ENCODE measurements at places on chromosomes 7 and 10.

DNA sequence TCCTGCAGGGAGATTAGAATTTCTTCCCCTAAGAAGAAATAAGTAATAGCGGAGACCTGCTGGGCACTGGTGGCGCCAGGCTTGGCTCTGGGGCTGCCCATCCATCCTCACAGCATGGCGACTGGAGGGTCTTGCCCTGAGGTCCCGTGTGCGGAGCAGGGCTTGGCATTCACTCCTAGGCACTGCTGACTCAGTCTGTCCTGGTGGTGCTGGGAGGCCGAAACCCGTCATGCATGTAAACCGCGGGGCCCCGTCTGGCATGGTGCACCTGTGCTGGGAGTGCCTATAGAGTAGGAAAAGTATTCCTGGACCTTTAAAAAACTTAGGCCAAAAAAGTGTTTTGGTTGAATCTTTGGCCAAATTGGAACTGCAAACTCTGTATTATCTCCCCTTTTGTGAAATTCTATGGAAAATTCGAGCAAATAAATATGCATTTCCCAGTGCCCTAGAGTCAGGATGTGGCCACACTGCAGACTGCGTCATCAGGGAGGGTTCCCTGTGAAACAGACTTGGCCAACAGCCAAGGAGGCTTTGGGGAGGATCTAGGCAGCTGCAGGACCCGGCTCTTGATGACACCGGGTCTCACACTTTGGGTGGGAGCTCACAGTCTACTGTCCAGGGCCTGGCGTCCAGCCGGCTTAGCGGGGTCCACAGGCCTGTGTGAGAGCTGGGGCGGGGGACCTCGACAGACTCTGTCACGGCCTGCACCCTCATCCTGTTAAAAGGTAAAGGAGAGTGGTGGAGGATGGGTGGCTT, 122.3 kb downstream of the VIPR2 start:
- DNase-seq, result no peak

GRCh38 chr7:112143136-112143535, 63.1 kb downstream of the DOCK4 start:
- DNase-seq, result no peak

DNA sequence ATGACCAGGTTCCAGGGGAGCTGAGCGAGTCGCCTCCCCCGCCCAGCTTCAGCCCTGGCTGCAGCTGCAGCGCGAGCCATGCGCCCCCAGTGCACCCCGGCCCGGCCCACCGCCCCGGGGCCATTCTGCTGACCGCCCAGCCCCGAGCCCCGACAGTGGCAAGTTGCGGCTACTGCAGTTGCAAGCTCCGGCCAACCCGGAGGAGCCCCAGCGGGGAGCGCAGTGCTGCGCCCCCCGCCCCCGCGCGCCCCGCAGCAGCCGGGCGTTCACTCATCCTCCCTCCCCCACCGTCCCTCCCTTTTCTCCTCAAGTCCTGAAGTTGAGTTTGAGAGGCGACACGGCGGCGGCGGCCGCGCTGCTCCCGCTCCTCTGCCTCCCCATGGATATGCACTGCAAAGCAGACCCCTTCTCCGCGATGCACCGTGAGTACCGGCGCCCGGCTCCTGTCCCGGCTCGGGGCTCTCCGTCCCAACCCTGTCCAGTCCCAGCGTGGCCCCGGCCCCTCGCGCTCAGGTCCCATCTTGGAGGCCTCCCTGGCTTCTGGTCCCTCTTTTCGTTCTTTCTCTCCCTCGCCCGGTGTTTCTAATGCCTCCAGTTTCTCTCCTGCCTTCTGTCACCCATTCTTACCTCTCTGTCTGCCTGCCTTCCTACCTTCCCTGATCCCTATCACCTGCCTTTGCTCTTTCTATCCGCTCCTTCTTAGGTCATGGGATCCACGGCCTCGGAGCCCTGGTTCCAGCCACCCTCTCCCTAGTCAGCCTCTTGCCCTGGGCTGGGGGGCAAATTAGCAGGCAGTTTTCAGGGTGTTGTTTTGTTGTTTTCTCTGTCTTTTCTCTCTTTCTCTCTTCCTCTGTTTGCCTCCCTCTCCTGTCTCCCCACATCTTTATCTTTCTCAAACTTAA, 751 bp downstream of the PAX2 start:
- peak; percentile 30 for DNase-seq

DNA sequence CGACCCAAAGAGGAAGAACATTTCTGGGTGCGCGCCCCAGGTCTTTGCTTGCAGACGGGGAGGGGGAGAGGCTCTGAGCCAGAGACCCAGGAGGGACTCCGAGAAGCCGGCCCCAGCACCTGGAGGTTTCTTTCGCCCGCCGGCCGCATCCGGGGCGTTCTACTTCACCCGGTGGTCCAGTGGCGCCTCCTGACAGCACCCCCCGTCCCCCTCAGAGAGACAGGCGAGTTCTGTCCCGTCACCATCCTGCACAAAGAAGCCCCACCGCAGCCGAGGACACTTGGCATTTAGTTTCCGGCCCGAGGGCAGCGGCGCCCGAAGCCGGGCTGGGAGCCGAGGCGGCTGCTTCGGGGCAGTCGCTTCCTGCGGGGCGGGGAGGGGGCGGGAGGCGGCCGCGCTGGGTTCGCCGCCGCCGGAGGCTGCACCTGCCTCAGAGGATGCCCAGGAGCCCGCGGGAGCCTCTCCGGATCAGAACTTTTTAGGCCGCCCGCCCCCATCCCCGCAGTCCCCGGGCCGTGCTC, at the start of gene TMEM178B:
TSS of gene TMEM178B (plus strand) at position 424 of the 521 bp plus-strand sequence.
- peak; percentile 25 for DNase-seq

DNA sequence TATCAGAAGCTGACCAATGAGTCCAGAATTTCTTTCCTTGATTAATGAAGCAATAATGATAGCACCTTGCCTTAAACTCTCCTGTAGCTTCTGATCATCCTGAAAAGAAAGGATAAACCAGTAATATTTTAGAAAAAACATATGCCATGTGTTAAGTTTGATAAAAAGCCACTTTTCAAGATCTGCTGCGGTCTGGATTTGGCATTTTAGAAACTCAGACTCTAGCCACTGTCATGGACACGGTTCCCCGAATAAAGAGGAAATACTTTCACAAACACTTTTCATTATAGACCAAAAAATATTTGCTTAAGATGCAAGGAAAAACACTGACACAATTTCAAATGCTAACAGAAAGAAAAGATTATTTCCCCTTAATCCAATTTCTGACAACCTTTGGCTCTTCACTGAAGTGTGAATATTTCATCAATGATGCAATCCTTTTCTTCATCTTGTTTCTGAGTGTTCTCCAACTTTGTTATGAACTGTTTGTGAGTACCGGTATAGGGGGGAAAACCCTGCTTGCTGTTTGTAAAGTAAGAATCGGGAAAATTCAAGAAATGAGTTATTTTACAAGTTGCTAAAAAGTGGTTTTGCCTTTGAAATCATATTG, 329.5 kb downstream of the CRPPA start:
- DNase-seq, result peak; percentile 46

DNA sequence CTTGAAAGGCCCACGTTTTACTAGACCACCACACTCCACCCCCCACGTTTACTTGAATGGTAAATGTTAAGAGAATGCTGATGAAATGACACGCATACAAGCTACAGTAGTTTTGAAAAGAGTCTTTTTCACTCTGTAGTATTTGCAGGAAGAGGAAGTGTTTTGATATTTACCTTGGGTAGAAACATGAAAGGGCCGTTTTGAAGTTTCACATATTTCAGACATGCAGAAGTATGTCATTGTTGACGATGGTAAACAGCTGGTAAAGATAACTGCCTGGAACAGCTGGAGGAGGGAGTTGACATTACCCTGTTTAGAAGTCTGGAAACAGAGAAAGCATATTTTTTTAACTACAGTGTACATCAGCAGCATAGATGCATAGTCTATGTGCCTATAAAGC, 160.7 kb downstream of the NXPH1 start:
- DNase-seq, result no peak

DNA sequence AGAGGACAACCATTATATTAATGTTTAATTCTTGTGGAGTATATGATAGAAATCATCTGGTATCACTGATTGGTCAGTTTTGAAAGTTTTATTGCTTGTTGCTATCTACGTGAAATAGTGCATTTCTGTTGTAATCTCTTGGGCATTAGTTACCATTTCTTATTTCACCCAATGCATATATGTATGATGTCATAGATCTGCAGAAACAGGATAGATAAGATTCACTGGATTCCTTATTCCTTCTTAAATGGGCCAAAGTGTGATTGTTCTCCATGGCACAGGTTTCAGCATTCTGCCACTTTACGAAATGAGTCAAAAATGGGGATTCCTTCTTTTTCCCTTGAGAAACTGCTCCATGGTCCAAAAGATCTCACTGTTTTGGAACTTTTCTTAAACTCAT, 56.6 kb downstream of the VTI1A start:
- DNase-seq, result no peak

DNA sequence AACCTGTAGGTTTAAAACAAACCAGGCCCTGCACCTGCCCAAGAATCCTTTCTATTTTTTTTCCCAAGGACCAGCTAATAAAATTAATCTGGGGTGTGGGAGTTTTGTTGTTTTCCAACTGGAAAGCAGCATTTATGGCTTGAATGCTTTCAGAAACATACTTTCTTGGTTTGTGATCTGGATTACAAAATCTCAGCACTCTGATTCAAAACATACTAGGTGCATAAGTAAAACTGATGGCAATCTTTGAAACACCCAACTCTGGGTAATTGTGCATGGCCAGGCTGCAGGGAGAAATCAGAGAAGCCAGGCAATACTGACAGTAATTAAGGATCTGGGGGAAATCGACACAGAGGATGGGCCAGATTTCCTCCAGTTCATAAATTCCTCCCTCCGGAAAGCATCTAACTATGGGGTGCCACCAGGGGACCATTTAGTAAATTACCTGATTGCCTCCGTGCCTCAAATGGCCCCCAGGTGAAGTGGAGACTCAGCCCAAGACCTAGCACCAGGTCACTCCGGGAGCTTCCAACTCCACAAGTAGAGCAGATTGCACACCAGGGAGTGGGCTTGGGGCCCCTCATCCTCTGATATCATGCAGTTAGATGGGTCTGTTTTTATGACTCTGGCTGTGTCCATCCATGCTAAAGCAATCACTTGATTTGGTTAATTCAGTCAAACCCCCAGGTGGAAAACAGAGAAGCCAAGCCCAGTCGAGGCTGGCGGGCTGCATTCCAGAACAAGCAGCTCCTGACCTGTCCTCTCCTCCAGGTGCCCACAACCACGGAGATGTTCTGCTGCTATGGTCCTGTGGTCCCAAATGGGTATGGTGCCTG, 15.2 kb upstream of the C10orf53 start:
- DNase-seq, result no peak
